Neural crest cell (in vitro differentiated cells): ENCODE measurements at places on chromosomes 3 and 15.
A peak's percentile ranks its signal among the peaks of the same experiment; 100 is the strongest.

- H3K4me3 ChIP-seq, result no peak overlapping the region
- no peak overlapping the region for H3K27ac ChIP-seq
- H3K27me3 ChIP-seq, result peaks cover 37% of the 10 kb centered on the region
Measured at GRCh38 chr3:414063-414462, 217.5 kb downstream of the CHL1 start.

GRCh38 chr3:190912736-190913135 lies 50.2 kb upstream of the GMNC start:
- no peak overlapping the region for H3K27ac ChIP-seq
- no peaks in the 10 kb centered on the region for H3K36me3 ChIP-seq
- no peaks in the 10 kb centered on the region for H3K27me3 ChIP-seq
- H3K4me1 ChIP-seq, result no peaks in the 10 kb centered on the region

- no peaks in the 10 kb centered on the region for H3K27me3 ChIP-seq
- DNase-seq, result no peak
- no peaks in the 10 kb centered on the region for H3K36me3 ChIP-seq
- peaks cover 44% of the 10 kb centered on the region for H3K4me1 ChIP-seq
- peak within 1 kb of the TSS; percentile 86 for H3K27ac ChIP-seq
- peak within 1 kb of the TSS; percentile 92 for H3K4me3 ChIP-seq
Measured at GRCh38 chr15:90868261-90868689, at the start of gene FURIN. Gene FURIN, plus strand, starts transcription at chr15:90868588. Its CDS starts 7,153 bp downstream, at chr15:90875741.

GRCh38 chr15:78928616-78929093 lies 16.2 kb downstream of the CTSH start:
- H3K4me3 ChIP-seq, result no peak overlapping the region
- H3K27ac ChIP-seq, result no peak overlapping the region
- H3K36me3 ChIP-seq, result peaks cover 7% of the 10 kb centered on the region
- DNase-seq, result no peak
- H3K4me1 ChIP-seq, result no peaks in the 10 kb centered on the region

DNA sequence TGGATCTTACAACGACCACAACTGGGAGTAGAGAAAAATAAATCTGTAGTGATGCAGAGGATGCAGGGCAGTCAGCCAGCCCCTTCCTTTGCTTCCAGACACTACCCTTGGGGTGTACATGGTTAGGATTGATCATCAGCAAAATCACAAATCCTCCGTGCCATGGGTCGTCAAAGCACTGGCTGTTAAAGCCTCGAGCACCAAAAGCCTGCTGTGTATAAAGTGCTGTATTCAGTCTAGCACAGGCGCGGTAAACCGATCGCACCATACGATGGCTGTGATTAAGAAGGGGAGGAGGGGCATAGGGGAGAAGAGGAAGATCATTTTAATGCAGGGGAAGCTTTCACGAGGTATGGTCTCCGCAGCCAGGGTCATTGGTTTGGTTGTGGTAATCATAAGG lies 305.2 kb downstream of the LRTM1 start:
- no peak for DNase-seq
- no peak overlapping the region for H3K27ac ChIP-seq
- no peak overlapping the region for H3K4me3 ChIP-seq
- no peaks in the 10 kb centered on the region for H3K27me3 ChIP-seq

GRCh38 chr3:47250309-47251060 lies 32.1 kb downstream of the KIF9 start:
- H3K4me1 ChIP-seq, result no peaks in the 10 kb centered on the region
- no peak overlapping the region for H3K4me3 ChIP-seq
- no peak for DNase-seq
- H3K36me3 ChIP-seq, result no peaks in the 10 kb centered on the region

DNA sequence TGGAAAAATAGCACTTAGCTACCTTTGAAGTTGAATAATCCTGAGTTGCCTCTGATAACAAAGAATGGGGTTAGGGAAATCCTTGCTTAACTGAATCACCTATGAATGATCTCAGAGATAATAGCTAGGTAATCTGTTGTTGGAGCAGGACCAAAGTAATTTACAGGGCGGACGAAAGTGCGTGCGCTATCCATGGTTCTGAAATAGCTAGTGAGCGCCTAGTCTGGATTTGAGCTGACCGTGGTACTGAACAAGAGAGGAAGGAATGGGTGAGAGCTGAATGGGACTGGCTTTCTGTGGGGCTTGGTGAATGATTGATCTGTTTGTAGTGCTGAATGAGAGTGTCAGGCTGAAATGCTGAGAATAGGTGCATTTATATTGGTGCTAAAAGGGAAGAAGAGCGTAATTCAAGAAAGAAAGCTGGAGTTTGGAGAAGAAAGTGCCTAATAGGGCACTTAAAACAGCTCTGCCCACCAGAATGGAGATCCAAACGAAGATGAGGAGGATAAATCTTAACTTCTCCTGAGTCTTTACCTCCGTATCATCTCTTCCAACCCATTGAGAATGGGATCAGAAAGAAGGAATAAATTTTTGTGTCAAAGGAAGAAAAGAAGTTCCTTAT lies 10.1 kb downstream of the SCN10A start:
- H3K36me3 ChIP-seq, result no peaks in the 10 kb centered on the region
- DNase-seq, result peak; percentile 73
- H3K27me3 ChIP-seq, result peaks cover 64% of the 10 kb centered on the region

DNA sequence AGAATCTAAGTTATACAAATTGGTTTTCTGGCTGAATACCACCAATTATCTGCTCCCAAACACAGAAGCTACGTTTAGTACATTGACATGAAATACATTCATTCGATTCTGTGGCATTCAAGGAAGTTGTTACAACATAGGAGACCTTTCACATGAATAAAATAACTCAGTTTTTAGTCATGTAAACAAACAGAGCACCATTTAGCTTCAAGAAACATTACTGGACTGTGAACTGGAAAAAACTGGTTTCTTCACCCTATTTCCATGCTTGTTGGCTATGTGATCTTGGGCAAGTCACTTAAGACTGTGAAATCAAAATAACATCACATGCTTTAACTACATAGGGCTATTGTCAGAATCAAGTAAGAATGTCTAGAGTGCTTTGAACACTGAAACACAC lies 46.2 kb downstream of the NRG4 start:
- no peak overlapping the region for H3K4me3 ChIP-seq
- H3K36me3 ChIP-seq, result no peaks in the 10 kb centered on the region
- no peak for DNase-seq
- H3K27me3 ChIP-seq, result no peaks in the 10 kb centered on the region
- no peak overlapping the region for H3K27ac ChIP-seq

DNA sequence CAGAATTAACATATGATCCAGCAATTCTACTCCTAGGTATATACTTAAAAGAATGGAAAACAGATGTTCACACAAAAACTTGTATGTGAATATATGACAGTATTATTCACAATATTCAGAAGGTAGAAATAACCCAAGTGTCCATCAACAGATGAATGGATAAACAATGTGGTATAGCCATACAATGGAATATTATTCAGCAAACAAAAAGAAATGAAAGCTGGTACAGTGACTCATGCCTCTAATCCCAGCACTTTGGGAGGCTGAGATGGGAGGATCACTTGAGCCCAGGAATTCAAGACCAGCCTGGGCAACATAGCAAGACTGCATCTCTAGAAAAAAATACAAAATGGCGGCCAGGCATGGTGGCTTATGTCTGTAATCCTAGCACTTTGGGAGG lies 129.4 kb downstream of the RBPMS2 start:
- no peak for DNase-seq
- H3K27ac ChIP-seq, result no peak overlapping the region
- H3K27me3 ChIP-seq, result no peaks in the 10 kb centered on the region
- peaks cover 7% of the 10 kb centered on the region for H3K36me3 ChIP-seq
- H3K4me3 ChIP-seq, result no peak overlapping the region
- H3K4me1 ChIP-seq, result no peaks in the 10 kb centered on the region

DNA sequence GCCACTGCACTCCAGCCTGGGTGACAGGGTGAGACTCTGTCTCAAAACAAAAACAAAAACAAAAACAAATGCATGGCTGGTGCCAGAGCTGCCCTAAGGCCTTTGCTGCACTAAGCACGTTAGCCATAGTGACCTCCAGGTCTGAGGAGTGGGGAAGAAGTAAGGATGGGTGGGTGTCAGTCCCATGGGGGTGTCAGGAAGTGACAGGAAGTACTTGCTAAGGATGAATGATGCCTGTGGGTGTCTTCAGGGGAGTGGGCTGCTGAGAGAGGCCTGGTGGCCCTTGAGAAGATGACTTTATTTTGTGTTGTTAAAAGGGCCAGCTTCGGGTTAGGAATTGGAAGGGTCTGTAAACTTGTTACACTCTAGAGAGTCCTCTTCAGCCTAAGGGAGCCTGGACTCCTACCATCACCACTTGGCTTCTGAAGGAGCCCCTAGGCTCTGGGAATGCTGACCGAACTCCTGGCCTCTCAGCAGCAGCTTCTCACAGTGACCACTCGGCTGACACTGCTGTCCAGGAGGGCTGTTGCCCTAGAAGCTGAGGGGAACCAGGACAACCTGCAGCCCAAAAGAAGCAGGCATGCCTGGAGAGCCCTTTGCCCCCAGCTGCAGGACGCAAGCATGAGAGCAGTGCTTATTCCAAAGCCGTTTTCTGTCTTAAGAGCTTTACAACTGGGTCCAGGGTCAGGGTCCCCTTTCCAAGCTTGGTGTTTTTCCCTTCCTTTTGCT lies 116.4 kb downstream of the MYLK start:
- no peaks in the 10 kb centered on the region for H3K27me3 ChIP-seq
- H3K36me3 ChIP-seq, result peaks cover 3% of the 10 kb centered on the region
- DNase-seq, result no peak
- H3K4me3 ChIP-seq, result no peak overlapping the region
- H3K27ac ChIP-seq, result no peak overlapping the region

- peaks cover 27% of the 10 kb centered on the region for H3K4me1 ChIP-seq
- H3K36me3 ChIP-seq, result peaks cover 6% of the 10 kb centered on the region
- H3K4me3 ChIP-seq, result no peak overlapping the region
- H3K27me3 ChIP-seq, result peaks cover 6% of the 10 kb centered on the region
- DNase-seq, result no peak
Measured at GRCh38 chr3:120093119-120093910, 932 bp downstream of the GSK3B start.

DNA sequence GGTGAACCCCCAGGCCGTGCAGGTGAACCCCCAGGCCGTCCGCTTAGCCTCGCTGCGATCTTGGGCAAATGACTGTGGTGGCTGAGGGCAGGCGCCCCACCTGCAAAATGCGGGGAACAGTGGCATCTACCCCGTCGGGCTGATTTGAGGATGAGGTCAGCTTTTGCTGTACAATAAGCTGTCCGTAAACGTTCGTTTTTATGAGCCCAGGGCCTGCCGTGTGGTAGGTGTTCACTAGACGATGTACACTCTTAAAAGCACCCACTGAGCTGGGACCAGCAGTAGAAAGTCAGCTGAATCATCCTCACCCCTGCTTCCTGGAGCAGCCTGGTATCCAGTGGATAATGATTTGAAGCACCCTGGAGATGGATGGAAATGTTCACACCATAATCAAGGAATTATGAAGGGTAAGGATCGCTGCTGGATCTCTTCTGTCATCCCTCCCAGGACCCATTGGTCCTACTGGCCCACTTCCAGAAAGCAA lies 943 bp upstream of the PCSK6 start:
- peaks cover 21% of the 10 kb centered on the region for H3K4me1 ChIP-seq
- H3K27ac ChIP-seq, result peak overlapping the region; percentile 43
- DNase-seq, result no peak
- H3K4me3 ChIP-seq, result peak overlapping the region; percentile 88
- H3K36me3 ChIP-seq, result no peaks in the 10 kb centered on the region

- peaks cover 34% of the 10 kb centered on the region for H3K4me1 ChIP-seq
- no peak overlapping the region for H3K4me3 ChIP-seq
- no peak for DNase-seq
- H3K36me3 ChIP-seq, result peaks cover 2% of the 10 kb centered on the region
- no peak overlapping the region for H3K27ac ChIP-seq
Measured at GRCh38 chr3:178532476-178532875, 3.8 kb upstream of the KCNMB2 start.

- no peaks in the 10 kb centered on the region for H3K27me3 ChIP-seq
- no peak for DNase-seq
- no peak overlapping the region for H3K4me3 ChIP-seq
- H3K36me3 ChIP-seq, result no peaks in the 10 kb centered on the region
Measured at GRCh38 chr3:29324180-29324651, 43.3 kb downstream of the RBMS3 start.

DNA sequence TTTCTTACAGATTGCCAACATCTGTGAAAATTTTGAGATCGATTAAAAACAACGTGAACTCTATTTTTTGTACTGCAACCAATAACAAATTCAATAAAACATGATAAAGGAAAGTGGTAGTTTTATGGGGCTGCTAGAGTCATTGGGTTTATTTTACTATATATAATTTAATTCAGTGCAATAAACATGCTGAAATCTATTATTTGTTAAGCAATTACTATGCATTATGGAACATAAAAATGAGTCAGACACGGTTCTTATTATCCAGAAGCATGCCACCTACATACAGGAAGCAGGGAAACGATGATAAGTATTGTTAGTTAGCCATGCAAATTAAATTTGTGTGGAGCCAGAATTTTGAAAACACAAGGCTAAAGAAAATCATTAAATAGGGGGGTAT lies 27.2 kb downstream of the NPHP3 start:
- H3K4me1 ChIP-seq, result no peaks in the 10 kb centered on the region
- H3K4me3 ChIP-seq, result no peak overlapping the region
- peaks cover 4% of the 10 kb centered on the region for H3K36me3 ChIP-seq
- H3K27me3 ChIP-seq, result no peaks in the 10 kb centered on the region
- DNase-seq, result no peak

DNA sequence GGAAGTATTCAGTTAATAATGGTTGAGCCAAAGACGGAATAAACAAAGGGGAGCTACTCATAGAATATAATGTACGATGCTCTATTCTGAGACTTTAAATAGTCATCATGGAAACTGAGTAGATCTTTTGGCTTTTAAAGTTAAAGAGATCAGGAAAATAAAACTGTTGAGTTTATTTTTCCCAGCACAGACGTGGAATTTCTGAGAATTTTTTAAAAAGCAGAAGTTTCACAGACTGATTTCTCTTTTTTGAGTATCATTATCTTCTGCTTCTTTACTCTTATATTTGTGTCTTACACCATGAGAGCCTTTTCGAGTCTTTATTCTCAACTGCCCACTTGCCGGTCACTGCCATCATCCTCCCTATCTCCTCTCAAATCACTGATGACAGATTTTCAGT lies 13.2 kb downstream of the P2RY14 start:
- H3K36me3 ChIP-seq, result peaks cover 5% of the 10 kb centered on the region
- no peak overlapping the region for H3K4me3 ChIP-seq
- no peak overlapping the region for H3K27ac ChIP-seq
- no peaks in the 10 kb centered on the region for H3K27me3 ChIP-seq
- H3K4me1 ChIP-seq, result peaks cover 10% of the 10 kb centered on the region
- no peak for DNase-seq
